ENCODE measurements at places on chromosomes 7 and 10. TPM values are rescaled to one million over a fixed set of nuclear protein-coding genes. Genes with fewer than 3 reads are reported as not detected.

DNA sequence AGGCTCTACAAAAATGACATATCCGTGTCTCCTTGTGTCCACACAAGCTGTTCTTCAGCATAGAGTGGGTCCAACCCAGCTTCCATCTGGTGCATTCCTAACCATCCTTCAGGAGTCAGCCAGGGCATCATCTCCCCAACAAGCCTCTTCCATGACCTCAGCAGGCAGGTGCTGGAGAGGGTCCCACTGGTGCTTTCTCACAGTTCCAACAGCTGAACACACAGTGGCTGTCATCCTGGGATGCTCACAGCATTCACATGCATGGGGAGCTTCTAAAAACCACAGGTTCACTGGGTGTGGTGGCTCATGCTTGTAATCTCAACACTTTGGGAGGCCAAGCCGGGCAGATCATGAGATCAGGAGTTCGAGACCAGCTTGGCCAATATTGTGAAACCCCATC, 6.4 kb upstream of the CYP3A4 start:
- no peak overlapping the region for H3K4me3 ChIP-seq
- H3K27me3 ChIP-seq, result peaks cover 24% of the 10 kb centered on the region
- peaks cover 4% of the 10 kb centered on the region for H3K4me1 ChIP-seq
- H3K27ac ChIP-seq, result no peak overlapping the region

DNA sequence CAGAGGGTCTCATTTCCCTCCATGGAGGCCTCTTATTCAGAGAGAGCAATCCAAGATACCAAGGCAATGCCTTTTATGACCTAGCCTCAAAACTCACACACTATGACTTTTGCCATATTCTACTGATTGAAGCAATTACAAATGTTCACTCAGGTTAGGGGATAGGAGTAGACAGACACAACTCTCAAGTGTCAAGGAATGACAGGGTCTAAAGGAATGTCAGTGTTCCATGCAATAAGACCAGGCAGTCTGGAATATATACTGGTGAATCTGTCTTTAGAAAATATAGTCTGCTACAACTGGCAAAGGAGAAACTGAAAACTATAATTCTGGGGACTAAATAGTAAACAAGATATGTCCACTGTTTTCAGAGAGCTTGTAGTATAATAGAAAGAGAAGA, 283.9 kb downstream of the PRKG1 start:
- H3K4me3 ChIP-seq, result no peak overlapping the region
- no peaks in the 10 kb centered on the region for H3K27me3 ChIP-seq
- H3K36me3 ChIP-seq, result no peaks in the 10 kb centered on the region
- H3K27ac ChIP-seq, result no peak overlapping the region
- H3K4me1 ChIP-seq, result peaks cover 9% of the 10 kb centered on the region

DNA sequence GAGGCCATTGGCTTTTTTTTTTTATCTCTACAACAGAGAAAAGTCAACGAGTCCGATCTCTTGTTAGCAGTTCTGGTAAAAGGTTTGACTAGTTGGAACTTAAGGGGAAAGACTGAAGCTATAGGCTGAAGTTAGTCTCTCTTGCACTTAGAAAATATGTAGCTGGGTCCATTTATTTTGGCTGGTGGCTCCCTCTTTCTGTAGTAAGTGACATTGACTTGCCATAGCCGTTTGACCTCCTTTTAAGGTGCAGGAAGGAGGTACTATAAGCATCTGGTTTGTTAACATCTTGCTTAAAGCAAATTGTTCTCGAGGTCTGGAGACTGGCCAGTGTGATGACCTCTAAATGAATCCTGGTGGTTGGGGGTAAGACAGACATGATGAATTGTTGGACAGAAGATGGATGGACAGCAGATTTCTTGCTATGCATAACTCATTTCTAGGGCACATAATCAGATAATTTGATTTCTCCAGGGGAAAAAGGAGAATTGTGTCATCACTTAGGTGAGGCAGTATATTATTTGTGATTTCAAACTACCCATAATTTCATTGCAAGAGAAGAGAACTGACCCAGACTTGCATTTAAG, 356.3 kb upstream of the GALNT17 start:
- H3K4me1 ChIP-seq, result no peaks in the 10 kb centered on the region
- H3K27ac ChIP-seq, result no peak overlapping the region
- H3K36me3 ChIP-seq, result peaks cover 48% of the 10 kb centered on the region

DNA sequence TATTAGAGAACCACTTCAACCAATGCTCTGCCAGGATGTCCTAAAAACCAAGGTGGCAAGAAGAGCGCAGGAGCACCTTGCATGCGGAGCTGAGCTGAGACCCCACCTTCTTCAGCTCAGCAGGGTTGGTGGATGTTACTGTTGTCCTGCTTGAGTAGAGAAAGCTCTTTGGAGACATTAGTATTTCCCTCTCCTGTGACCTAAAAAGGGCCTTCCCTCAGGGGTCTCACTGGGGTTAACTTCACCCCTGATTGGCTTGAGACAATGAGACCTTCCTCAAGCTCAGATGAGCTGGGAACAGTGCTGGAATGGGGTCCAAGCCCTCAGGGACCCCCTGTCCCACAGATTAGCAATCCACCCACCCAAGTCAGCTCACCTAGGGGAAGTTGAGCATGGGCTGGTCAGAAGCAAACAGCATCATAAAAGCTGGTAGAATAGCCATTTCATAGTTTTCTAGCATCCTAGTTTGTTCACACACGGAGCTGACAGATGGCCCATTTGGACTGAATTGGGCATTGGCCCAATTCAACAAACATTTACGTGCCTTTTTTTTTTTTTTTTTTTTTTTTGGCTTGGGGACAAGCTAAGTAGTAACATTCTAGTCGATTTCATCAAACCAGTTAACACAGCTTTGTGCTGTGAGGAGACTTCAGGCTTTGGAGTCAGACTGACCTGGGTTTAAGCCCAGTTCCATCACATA, 100.6 kb upstream of the HABP2 start:
- no peak overlapping the region for H3K4me3 ChIP-seq
- peaks cover 7% of the 10 kb centered on the region for H3K4me1 ChIP-seq
- H3K27ac ChIP-seq, result no peak overlapping the region
- no peak for DNase-seq

CPA2 gene
- not detected for total RNA-seq

- H3K4me1 ChIP-seq, result peaks cover 18% of the 10 kb centered on the region
- no peak overlapping the region for H3K4me3 ChIP-seq
- H3K36me3 ChIP-seq, result no peaks in the 10 kb centered on the region
- no peak overlapping the region for H3K27ac ChIP-seq
These were observed 149.7 kb downstream of the FRMD4A start for GRCh38 chr10:14180911-14181566.
